ENCODE measurements at places on chromosomes 13 and 19.

- no peak for DNase-seq
Observed at GRCh38 chr13:101139081-101139480, 277.2 kb downstream of the NALCN start.

DNA sequence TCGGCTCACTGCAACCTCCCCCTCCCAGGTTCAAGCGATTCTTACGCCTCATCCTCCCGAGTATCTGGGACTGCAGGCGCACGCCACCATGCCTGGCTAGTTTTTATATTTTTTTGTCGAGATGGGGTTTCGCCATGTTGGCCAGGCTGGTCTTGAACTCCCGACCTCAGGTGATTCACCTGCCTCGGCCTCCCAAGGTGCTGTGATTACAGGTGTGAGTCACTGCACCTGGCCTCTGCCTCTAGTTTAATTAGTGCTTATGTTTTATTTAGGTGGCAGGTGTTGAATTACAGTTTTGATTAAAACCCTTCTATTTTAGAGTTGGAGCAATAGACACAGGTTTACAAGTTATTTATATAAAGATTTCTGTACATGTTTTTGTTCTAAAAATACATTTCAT lies 42.8 kb downstream of the ATP11A start:
- DNase-seq = no peak

GRCh38 chr19:32103541-32103940 lies 241.9 kb upstream of the ZNF507 start:
- DNase-seq = no peak

- no peak for DNase-seq
Observed at GRCh38 chr19:12052091-12052496, 667 bp downstream of the ZNF878 start.

- no peak for DNase-seq
Observed at GRCh38 chr13:72953391-72953965, 105.3 kb upstream of the KLF5 start.

- DNase-seq = no peak
Observed at GRCh38 chr13:70188567-70188966, 80.3 kb upstream of the KLHL1 start.

DNA sequence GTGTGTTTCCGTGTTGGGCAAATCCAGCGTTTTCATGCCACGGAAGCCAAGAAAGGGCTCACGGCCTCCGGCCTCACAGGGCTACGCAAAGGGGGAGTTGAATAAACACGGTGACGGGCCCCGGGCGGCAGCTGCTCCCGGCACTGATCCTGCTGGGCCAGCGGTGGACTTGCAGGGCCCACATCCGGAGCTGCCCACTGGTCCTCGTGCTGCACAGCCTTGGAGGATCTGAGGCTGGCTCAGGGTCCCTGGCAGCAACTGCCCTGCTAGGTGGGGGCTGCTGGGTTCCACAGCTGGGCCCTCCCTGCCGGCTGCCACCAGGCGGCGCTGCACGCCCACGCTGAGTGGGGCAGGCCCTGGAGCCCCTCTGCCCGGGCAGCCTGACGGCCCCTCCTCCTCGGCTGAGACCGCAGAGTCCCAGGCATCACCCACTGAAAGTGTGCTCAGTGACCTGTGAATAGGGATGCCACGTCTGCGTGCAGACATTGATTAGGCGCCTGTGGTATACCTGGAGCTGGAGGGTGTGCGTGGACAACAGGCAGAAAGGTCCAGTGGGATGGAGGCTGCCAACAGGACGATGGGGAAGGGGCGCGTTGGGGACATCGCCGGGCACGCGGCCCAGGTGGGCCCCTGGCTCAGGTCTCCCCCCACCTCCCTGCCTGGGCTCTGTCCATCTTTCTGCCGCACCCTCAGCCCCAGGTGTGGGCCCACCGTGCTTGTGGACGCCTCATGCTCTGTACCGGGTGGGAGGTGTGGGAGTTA lies 5.3 kb upstream of the HCN2 start:
- DNase-seq = peak; percentile 85

- DNase-seq = no peak
Observed at GRCh38 chr19:12574036-12574435, 22.8 kb upstream of the ZNF564 start.

DNA sequence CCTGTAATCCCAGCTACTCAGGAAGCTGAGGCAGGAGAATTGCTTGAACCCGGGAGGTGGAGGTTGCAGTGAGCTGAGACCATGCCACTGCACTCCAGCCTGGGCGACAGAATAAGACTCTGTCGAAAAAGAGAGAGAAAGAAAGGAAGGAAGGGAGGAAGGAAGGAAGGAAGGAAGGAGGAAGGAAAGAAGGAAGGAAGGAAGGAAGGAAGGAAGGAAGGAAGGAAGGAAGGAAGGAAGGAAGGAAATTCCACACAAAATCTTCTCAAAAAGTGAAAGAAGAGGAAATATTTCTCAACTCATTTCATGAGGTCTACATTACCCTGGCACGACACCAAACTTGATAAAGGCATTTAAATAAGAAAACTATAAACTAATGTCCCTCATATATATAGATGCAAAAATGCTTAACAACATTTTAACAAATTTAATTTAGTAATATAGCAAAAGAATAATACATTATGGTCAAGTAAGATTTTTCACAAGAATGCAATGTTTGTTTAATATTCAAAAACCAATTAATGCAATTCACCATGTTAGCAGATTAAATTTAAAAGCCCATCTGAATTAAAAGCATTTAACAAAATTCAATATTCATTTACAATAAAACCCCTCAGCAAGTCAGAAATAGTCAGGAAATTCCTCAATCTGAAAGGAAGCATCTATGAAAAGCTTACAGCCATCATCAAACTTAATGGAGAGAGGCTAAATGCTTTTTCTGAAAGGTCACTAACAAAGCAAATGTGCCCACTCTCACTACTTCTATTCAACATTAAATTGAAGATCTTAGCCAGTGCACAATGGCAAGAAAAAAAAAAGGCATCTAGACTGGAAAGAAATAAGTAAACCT lies 12.0 kb upstream of the CPB2 start:
- no peak for DNase-seq

DNA sequence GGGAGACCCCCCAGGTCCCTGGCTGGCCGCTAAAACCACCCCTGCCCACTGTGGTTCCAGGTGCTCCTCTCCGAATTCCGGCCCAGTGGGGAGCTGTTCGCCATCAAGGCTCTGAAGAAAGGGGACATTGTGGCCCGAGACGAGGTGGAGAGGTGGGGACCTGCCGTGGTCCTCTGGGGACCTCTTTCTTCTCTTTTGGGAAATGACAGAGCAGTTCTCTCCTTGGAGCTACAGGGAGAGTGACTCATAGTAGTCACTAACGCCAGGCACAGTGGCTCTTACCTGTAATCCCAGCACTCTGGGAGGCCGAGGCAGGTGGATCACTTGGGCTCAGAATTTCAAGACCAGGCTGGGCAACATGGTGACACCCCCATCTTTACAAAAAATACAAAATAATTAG lies 7.3 kb downstream of the PTGER1 start:
- no peak for DNase-seq

DNA sequence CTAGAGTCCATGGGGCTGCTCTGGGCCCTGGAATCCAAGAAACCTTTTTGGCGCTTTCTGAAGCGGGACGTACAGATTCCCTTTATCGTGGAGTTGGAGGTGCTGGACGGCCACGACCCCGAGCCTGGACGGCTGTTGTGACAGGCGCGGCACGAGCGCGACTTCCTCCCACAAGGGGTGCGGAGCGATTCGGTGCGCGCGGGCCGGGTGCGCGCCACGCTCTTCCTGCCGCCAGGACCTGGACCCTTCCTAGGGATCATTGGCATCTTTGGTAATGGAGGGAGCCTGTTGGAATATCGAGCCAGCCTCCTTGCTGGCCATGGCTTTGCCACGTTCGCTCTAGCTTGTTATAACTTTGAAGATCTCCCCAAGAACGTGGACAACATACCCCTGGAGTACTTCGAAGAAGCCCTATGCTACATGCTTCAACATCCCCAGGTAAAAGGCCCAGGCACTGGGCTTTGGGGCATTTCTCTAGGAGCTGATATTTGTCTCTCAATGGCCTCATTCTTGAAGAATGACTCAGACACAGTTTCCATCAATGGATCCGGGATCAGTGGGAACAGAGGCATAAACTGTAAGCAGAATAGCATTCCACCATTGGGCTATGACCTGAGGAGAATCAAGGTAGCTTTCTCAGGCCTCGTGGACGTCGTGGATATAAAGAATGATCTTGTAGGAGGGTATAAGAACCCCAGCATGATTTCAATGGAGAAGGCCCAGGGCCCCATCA lies 3.5 kb upstream of the ZFP82 start:
- DNase-seq = no peak

DNA sequence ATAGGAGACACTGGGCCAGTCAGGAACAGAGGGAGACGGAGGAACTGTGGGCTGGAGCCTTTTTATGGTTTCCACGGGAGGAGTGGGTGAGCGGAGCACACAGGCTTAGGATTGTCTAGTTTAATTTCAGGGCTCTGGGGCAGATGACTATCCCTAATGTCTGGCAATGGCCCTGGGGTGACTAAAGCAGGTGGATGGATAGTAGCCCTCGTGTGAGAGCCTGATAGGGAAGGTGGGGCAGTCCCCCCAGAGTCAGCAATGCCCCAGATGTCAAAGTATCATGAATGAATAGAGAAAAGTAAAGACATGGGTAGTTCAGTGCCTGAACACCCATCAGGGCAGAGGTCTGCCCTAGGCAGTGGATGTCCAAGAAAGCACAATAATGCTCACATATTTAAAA lies 94.2 kb downstream of the ZDHHC20 start:
- DNase-seq = no peak

GRCh38 chr19:49812452-49812996 lies 568 bp downstream of the FUZ start:
- no peak for DNase-seq

- no peak for DNase-seq
Observed at GRCh38 chr13:26695891-26696311, 64.7 kb downstream of the GPR12 start.

DNA sequence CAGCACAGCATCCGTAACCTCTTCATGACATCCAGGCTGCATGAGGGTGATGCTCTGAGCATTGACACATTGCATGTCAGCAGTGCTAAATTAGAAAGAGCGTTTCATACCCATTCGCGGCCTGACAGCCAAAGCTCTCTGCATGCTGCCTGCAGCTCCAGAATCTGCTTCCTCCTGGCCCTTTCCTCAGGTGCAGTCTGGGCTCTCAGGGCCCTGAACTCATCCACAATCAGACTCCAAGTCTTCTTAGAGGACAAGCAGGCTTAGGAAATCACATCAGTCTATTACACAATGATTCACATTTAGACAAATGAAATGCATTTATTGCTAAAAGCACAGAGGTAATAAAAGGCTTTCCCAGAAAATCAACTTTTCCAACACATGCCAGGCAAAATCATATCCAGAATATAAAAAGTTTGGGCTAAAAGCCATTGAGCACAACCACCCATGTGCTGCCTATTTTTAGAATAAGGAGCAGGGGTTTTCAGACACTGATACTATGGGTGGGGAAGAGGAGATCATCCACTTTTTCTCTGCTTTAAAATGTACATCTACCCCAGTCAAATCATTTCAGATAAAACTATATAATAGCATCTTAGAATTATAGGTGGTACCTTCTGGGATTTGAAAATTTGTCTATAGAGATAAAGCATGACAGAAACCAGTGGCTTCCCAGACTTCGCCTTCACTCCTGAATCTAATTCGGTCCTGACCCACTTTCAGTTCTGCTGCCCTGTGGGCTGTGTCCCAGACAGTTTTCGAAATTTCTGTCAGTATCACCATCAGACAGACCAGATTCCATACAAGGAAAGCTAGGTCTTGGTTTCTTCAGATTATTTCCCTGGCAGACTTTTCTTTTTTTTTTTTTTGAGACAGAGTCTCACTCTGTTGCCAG lies 109.3 kb downstream of the COL4A2 start:
- no peak for DNase-seq

- no peak for DNase-seq
Observed at GRCh38 chr13:29361716-29362115, 233.8 kb downstream of the SLC7A1 start.

DNA sequence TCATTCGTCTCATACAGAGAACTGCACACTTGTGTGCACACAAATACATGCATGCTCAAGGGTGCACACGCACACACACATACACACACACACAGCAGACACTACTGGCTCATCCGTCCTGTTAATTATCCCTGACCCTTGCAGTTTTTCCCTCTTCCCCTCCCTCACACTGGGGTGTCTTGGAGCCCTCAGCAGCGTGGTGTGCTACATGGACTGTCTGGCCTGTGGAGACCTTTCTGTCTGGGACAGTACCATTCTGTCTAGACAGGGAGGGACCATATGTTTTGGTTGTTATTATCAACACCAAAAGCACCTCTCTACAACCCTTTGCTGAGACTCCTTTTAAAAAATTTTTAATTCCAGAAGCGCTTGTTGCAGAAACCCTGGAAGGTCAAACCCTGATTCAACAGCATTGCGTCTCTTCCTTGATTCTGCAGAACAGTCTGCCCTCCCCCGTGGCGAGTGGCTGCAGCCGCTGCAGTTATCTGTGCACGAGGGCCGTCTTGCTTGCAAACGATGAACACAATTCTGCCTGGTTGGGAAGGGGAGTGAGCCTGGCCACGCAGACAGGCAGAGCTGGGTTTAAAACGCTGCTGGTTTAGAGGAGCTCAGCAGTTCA lies 374.0 kb downstream of the IRS2 start:
- DNase-seq = peak; percentile 47

- DNase-seq = no peak
Observed at GRCh38 chr13:63843766-63844699, 2428.4 kb upstream of the PCDH20 start.

DNA sequence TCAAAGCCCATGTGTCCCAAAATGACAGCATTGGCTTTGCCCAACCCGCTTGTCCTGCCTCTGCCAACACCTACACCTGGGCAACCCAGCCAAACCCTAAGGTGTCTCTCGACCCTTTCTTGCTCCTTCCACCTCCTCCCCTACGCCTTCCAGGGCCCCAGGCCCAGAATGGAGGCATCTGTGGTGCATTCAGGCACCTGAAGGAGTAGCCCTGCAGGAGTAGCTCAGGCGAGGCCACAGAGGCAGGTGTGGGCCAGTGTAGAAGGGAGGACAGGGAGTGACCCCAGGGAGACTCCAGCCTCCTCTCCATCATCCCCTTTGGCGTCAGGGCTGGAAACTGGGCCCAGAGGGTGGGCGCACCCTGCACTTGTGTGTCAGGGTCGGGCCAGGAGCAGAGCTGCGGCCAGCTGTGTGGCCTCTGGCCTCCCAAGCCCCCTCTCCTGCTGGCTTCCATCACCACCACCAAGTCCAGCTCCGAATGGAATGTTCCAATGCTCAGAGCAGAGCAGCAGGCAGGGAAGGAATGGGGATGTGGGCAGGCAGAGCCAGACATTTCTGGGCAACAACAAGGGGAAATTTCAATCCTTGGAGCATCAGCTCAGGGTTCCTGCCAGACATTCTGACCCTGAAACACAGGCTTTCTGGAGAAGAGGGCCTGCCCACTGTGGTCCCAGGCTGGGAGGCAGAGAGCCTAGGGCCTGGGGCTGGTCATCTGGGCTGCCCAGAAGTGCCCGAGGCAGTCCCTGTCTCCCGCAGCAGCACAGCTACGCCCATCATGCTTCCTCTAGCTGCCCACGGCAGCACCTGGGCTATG lies 16.4 kb downstream of the PLEKHF1 start:
- no peak for DNase-seq

Data from endothelial cell (in vitro differentiated cells).